ENCODE measurements at places on chromosomes 16 and 17.

- DNase-seq, result no peak
Observed at GRCh38 chr16:83345846-83346640, 461.7 kb upstream of the HSBP1 start.

- no peak for DNase-seq
Observed at GRCh38 chr17:9206741-9207332, 185.5 kb downstream of the NTN1 start.

DNA sequence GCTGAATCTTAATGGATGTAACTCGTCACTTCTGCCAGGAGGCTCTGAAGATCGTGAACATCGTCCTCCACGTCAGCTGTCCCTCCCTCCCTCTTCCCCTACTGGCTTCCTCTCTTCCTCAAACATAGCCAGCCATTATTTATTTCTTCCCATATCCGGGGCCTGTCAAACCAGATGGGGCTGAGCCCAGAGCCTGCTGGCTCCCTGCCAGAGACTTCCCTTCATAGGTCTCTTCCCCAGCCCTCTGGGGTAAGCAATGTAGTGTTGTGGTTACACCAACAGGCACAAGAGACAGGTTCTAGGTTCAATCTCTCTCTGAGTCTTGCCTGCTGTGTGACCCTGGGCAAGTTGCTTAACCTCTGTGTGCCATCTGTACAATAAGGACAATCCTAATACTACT, 40.1 kb upstream of the ZFP90 start:
- DNase-seq, result no peak

GRCh38 chr16:51630076-51630475, 479.0 kb upstream of the SALL1 start:
- no peak for DNase-seq

DNA sequence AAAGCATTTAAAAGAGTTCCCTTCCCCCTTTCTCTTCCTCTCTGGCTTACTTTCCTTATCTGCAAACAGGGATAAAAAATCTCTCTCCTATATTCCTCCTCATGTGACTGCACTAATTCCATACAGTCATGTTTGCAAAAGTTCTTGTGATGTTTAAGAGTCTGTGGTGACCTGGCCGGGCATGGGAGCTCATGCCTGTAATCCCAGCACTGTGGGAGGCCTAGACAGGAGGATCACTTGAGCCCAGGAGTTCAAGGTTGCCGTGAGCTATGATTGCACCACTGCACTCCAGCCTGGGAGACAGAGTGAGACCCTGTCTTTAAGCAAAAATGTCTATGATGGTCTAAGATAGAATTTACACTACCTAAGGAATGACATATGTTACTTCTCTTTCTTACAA, 19.6 kb downstream of the NOG start:
- no peak for DNase-seq

- DNase-seq, result no peak
Observed at GRCh38 chr16:12629271-12629670, 174.4 kb downstream of the CPPED1 start.

GRCh38 chr17:27346228-27346899, 52.5 kb downstream of the WSB1 start:
- DNase-seq, result no peak

- DNase-seq, result no peak
Observed at GRCh38 chr17:21454441-21454840, 78.3 kb downstream of the KCNJ12 start.

DNA sequence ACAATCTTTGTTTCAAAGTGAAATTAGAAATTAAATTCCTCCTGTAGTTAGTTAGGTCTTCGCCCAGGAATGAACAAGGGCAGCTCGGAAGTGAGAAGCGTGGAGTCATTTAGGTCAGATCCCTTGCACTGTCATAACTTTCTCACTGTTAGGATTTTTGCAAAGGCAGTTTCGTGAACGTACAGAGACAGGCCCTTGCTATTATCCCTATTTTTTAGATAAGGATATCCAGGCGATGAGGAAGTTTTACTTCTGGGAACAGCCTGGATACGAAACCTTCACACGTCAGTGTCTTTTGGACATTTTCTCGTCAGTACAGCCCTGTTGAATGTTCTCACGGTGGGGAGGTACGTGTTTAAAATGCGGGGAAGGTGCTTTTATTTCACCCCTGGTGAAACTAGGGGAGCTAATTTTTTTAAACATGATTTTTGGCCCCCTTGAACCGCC, 318 bp upstream of the RBL2 start:
- no peak for DNase-seq

GRCh38 chr17:71667661-71668060, 453.2 kb upstream of the SOX9 start:
- no peak for DNase-seq

GRCh38 chr17:77721846-77722160, 236.7 kb upstream of the TNRC6C start:
- DNase-seq, result no peak
